ENCODE measurements at places on chromosomes 11 and 22.

GRCh38 chr11:69035150-69035945 lies 13.4 kb upstream of the TPCN2 start:
- no peak for DNase-seq

DNA sequence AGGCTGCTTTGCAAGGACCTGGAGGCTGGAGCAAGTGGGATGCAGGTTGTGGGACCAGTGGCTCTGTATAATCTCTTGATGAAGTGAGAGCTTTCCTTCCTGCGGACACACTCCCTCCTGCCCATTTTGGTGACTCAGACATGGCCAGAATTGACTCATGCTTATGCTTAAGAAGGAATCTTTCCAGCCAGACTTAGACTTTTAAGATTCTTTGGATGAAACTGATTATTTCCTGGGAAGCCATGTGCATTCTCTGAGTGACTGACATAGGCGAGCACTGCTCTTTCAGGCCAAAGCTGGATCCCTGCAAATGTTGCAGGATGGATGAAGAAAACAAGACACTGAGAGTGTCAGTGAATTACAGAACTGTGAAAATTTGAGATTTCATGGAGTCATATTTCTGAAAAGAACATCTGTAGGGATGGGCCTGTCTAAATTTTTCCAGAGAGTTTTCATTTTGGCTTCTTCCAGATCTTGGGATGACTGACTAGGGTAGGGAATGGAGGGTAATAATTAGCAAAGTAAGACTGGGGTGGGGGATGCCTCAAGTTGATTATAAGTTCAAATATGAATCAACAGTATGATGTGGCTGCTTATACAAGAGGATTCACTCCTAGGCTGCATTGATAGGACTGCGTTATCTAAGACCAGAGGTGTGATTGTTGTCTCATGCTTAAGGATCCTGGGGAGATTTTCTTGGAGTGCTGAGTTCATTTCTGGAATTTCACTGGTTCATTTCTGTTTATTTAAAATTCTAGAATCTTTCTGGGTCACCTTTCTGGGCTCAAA lies 195.8 kb downstream of the HIPK3 start:
- no peak for DNase-seq

GRCh38 chr11:8683115-8683807 lies 669 bp downstream of the RPL27A start:
- no peak for DNase-seq

DNA sequence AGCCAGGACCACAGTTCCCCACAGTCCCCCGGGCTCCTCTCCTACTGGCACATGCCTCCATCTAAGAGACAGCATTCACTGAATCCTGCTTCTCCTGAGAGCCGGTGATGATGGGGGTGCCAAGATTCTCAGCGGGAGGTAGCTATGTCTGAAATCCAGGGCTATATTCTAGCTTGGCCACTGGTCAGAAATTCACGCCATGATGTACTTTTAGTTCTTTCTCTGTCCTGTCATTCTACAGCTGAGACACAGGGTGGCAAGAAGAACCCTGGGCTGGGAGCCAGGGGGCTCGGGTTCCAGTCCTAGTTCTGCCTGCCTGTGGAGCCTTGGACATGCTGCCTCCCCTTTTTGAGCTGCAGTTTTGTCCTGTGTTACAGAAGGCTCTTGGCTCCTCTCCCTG lies 59.2 kb upstream of the PHOX2A start:
- no peak for DNase-seq

DNA sequence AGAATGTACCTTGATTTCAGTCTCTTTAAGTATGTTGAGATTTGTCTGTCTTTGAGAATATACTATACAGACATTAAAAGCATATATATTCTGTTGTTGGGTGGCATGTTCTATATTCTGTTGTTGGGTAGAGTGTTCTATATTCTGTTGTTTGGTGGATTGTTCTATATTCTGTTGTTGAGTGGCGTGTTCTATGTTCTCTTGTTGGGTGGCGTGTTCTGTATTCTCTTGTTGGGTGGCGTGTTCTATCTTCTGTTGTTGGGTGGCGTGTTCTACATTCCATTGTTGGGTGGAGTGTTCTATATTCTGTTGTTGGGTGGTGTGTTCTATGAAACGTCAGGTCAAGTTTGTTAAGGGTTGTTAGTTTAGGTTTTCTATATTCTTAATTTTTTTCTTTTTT lies 27.1 kb upstream of the CTTN start:
- no peak for DNase-seq

GRCh38 chr11:64777449-64778222 lies 706 bp downstream of the SF1 start:
- DNase-seq: peak; percentile 60

Measured in stimulated activated CD4-positive, alpha-beta T cell treated with anti-CD3 and anti-CD28 coated beads, Interleukin-1b, Interleukin-23, amount 100 ng/mL, for 1 hour (primary cell).